Activated CD4-positive, alpha-beta T cell treated with anti-CD3 and anti-CD28 coated beads, Interleukin-2, amount 50 U/mL, for 24 hours (primary cell): ENCODE measurements at places on chromosomes 7 and 10.

- no peak for DNase-seq
Observed at GRCh38 chr7:50679218-50680007, 103.3 kb downstream of the GRB10 start.

GRCh38 chr7:7569081-7569527 is 2.4 kb downstream of the MIOS start:
- no peak for DNase-seq

DNA sequence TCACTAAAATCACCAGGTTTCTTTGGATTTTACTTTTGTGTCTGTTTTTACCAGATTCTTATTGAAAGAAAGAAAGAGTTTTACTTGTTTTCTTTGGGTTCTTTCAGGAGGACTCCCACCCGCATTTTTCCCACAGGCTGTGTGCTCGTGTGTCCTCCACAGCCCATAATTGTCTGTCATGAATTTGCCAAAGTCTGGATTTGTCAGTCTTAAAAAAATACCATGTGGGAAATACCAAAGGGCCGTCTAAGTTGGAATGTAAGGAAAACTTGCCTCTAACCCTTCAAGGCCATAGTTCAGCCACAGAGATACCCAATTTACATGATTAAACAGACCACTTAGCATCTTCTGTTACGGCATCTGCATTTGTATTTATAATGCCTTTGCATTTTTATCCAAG is 41.3 kb upstream of the INHBA start:
- DNase-seq, result no peak

DNA sequence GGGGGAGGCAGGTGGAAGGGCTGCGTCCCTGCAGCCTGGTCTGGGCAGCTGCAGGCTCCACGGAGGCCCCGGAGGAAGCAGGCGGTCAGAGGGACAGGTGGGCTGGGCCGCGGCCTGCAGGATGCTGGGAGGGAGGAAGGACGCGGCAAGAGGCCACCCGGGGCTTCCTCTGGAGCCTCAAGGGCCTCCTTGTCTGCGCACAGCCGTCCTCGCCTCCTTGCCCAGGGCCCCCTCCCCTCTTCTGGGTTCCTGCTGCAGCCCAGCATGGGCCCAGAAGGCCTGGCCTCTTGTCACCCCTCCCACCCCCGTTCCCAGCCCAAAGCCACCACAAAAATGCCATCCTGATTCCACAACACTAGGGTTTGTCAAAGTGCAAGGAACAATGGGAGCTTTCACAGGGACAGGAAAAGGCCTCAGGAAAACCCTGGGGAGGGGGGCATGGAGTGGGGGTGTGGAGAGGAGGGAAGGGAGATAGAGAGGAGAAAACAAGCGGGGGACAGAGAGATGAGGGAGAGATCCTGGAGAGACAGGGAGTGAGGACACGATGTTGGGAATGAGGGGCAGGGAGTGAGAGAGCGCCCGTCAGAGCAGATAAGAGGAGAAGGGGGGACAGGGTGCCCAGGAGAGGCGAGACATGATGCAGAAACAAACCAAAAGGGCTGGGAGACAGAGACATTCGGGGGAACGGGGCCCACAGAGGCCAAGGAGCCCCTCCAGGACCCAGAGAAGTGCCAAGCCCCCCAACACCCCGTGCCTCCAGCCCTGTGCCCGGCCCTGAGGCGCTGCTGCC is 41.8 kb downstream of the ZCCHC24 start:
- no peak for DNase-seq

DNA sequence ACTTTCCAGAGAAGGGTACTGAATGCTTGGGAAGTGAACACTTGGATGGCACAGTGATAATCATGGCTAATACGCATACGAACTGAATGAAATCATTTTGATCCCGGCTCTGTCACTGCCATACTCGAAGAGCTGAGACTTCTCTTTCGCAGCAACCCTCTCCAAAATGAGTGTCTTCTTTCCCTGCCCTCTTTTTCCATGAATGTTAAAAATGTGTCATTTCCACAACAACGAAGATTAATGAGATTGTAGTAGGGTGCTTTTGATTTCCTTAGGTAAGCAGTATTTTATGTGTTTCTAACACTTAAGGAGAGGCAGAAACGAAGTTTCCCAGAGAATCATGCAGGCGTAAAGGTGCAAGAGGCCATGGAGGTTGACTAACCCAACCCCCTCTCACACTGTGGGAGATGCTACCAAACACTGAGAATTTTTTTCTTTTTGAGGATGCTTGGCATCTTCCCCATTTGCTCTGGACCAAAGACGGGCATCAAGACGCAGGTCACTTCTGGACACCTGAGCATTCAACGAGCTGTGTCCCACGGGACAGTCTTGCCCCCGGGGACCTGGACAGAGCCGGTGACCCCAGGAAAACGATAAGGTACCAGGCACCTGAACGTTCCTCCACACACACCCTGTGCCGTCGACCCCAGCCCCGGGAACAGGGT is 823 bp downstream of the COPG2 start:
- DNase-seq, result no peak

GRCh38 chr7:50703654-50704053 is 79.0 kb downstream of the GRB10 start:
- no peak for DNase-seq

GRCh38 chr7:36497775-36498174 is 108.1 kb downstream of the ANLN start:
- DNase-seq, result no peak

GRCh38 chr7:14767716-14768425 is 134.7 kb downstream of the DGKB start:
- no peak for DNase-seq

- DNase-seq, result no peak
Observed at GRCh38 chr7:38524786-38525185, 106.4 kb downstream of the AMPH start.

DNA sequence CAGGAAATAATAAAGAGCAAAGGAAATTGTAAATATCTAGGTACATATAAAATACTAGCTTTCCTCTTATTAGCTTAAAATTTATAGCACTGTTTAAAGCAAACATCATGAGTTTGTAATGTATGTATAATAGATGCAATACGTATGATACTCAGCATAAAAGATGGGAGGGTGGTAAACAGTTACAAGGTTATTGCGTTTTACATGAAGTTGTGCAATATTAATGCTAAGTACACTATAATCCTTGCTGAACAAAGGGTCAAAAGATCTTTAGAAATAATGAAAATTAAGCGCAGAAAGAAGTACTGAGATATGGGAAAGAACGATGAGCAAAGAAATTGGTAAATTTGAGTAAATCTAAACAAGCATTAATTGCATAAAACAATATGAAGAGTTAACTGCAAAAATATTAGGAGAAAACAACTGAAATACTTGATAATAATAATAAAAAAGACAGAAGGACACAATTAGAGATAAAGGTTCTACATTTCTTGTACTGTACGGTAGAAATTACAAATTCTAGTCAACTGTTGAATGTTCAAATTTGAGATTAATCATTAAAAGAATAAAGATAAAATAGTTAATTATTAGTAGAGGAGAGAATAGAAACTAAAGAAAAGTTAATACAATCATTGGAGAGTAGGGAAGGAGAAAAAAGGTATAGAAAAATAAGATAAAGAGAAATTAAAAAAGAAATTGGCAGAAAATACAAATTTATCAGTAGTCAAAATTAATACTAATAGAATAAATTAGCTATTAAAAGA is 17.9 kb downstream of the C10orf67 start:
- no peak for DNase-seq

DNA sequence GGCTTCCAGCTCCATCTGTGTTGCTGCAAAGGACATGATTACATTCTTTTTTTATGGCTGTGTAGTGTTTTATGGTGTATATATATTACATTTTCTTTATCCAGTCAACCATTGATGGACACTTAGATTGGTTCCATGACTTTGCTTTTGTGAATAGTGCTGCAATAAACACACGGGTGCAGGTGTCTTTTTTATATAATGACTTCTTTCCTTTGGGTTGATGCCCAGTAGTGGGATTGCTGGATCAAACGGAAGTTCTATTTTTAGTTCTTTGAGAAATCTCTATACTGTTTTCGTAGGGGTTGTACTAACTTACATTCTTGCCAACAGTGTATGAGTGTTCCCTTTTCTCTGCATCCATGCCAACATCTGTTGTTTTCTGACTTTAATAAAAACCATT is 189.7 kb downstream of the ACTR3B start:
- DNase-seq, result no peak

DNA sequence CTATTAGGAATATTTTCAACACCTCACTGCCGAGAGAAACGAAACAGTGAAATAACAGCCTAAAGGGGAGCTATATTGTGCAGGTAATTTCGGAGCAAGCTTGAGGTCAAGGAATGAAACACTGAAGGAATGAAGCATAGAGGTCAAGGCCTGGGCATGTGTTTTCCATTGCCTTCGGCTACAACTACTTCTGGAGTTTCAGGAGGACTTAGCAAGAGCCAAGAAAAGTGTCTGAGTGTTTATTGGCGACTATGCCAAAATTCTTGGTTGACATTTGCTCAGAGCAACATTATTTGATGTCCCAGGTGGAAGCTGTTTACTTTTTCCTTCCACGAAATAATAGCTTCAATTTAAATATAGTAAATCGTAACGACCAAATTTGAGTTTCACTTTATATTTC is 89.6 kb upstream of the IFRD1 start:
- no peak for DNase-seq
